GM13976 (cell line): ENCODE measurements at places on chromosomes 6 and 20.

- DNase-seq, result no peak
Observed at GRCh38 chr6:23563323-23563722, 562.7 kb upstream of the NRSN1 start.

DNA sequence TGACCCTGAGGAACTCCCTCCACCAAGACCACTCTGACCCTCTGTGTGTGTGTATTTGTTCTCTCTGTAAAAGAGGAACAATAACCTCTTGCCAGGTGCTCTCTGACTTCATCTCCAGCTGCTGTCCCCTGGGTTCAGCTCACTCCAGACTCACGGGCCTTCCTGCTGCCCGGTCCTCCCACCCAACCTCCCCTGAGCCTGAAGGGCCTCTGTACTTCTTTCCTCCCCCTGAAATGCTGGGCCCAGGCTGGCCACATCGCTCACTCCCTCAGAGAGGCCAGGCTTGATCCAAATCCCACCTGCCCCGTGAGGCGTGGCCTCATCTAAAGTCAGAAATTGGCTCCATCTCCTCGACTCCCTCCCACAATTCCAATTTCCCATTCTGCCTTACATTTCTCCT lies 202.4 kb downstream of the PRKN start:
- DNase-seq, result no peak

DNA sequence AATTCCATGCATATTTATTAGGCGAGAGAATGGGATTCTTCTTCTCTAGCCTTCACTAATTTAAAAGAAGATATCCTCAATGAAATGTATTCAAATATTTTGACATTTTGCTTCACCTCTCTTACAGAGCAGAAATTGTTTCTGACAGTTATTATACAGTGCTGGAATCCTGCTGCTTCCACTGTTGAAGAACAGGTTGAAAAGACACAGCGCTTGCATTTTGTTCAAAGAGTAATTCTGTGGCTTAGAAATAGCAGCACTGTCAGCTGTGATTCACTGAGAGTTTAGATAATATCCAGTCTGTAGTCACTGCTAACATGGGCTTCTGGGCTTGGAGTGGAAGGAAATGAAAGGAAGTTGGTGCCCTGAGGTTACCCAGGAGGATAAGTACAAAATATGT lies 117.1 kb upstream of the FBXL4 start:
- DNase-seq, result no peak

GRCh38 chr20:15814360-15814759 lies 758.9 kb downstream of the KIF16B start:
- DNase-seq, result no peak

GRCh38 chr6:155444952-155445903 lies 10.4 kb downstream of the NOX3 start:
- DNase-seq, result no peak

DNA sequence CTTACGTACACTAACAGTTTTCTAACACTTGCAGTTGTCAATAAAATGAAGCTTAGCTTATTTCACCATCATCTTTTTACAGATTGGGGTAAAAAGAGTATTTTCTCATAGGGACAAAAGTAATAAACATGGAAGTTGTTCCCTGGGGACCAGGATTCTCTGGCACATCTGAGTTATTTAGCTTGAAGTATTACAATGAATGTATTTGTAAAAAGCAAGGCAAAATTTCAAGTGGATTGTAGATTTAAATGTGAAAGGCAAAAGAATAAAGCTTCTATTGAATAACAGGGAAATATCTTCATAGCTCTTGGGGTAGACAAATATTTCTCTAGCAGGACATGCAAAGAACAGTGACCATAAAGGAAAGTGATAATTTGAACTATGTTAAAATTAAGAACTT lies 260.0 kb upstream of the ECI2 start:
- DNase-seq, result no peak

DNA sequence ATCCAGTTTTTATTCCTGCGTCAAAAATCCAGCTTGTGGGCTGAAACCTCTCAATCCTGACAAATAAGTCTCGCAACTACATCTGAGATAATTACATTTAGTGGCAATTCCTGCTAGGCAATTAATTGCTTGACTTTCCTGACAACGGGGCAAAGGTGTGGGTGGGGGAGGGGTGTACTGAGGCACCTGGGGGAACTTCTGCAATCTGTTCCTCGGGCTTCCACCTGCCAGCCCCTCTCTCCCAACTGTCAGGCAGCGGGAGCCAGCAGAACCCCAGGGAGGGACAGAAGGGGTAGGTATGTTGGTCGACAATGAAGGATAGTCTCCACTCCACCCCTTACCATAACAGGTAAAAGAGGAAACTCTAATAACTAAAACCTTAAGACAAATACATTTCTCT lies 6.8 kb downstream of the C6orf52 start:
- no peak for DNase-seq

DNA sequence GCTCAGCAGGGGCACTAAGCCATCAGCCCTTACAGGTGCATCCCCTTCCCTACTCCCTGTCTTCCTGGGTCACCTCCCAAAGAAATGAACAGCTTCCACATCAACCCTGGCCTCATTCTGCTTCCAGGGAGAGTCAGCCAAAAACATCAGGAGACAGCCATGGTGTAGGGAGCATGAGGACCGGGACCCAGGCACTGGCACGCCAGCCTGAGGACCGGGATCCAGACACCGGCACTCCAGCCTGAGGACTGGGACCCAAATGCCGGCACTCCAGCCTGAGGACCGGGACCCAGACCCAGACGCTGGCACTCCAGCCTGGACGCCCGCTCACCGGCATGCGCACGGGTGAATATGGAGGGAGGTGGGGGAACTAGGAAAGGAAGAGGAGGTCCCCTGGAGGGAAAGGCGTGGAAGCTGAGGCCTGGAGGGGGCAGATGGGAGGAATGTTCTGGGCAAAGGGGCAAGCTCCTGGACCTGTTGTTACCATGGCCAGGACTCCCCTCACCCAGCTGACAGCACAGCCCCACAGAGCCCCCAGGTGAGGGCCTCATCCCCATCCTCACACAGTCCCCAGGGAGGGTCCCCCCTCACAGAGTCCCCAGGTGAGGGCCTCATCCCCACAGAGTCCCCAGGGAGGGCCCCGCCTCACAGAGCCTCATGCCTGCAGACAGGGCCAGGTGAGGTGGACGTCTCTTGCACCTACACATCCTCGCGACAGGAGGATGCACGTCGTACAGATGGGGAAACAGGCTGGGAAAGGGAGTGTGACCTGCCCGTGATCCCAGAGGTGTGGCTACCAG lies 26.0 kb upstream of the MRGBP start:
- DNase-seq, result no peak
